ENCODE measurements at places on chromosomes 16 and 17.

- peaks cover 24% of the 10 kb centered on the region for H3K4me1 ChIP-seq
- no peak for DNase-seq
- no peak overlapping the region for H3K27ac ChIP-seq
- H3K4me3 ChIP-seq: no peak overlapping the region
These were observed 65.7 kb upstream of the ZNF469 start for GRCh38 chr16:88316941-88317612.

GRCh38 chr16:3017794-3018506 is at the start of gene CLDN6:
Gene CLDN6 (minus strand): TSS chr16:3018183. CDS start chr16:3016021, 2,162 bp downstream.
- peak; percentile 38 for DNase-seq
- no peaks in the 10 kb centered on the region for H3K36me3 ChIP-seq
- H3K27ac ChIP-seq: no peak within 1 kb of the TSS
- no peak within 1 kb of the TSS for H3K4me3 ChIP-seq

DNA sequence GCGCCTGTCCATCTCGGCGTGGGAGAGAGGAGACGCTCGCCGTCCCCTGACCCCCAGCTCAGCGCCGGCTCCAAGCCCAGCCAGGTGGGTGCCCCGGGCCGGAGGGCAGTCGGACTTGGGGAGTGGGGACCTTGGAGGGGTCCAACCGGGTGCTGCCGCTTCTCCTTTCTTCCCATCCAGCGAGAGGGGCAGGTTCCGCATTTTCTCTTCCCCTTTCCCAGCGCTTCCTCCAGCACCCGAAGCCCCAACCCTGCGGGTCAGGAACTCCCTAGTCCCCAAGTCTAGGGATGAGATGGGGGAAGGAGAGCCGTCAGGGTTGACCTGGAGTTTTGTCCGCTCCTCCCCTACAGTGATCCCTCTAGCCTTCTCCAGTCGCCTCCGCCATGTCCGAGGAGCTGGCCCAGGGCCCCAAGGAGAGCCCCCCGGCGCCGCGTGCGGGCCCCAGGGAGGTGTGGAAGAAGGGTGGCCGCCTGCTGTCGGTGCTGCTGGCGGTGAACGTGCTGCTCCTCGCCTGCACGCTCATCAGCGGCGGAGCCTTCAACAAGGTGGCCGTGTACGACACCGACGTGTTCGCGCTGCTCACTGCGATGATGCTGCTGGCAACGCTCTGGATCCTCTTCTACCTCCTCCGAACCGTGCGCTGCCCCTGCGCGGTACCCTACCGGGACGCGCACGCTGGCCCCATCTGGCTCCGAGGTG is at the start of gene OTOP2:
TSS of gene OTOP2 (plus strand) at position 24 of the 699 bp plus-strand sequence. CDS start at position 384, 360 bp downstream.
- no peak within 1 kb of the TSS for H3K27ac ChIP-seq
- H3K36me3 ChIP-seq: no peaks in the 10 kb centered on the region
- DNase-seq: no peak
- H3K4me1 ChIP-seq: peaks cover 4% of the 10 kb centered on the region
- peaks cover 44% of the 10 kb centered on the region for H3K27me3 ChIP-seq

DNA sequence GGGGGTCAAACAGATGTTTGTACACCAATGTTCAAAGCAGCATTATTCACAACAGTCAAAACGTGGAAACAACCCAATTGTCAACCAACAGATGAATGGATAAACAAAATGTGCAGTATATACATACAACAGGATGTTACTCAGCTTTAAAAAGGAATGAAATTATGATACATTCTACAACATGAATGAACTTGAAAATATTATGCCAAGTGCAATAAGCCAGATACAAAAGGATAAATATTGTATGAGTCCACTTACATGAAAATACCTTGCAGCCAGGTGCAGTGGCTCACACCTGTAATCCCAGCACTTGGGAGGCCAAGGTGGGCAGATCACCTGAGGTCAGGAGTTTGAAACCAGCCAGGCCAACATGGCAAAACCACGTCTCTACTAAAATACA is 39.9 kb downstream of the UBE2G1 start:
- no peak for DNase-seq
- no peak overlapping the region for H3K27ac ChIP-seq
- H3K27me3 ChIP-seq: no peaks in the 10 kb centered on the region
- H3K4me3 ChIP-seq: no peak overlapping the region
- H3K36me3 ChIP-seq: no peaks in the 10 kb centered on the region
- peaks cover 8% of the 10 kb centered on the region for H3K4me1 ChIP-seq

- DNase-seq: no peak
- no peak overlapping the region for H3K4me3 ChIP-seq
- no peak overlapping the region for H3K27ac ChIP-seq
- H3K36me3 ChIP-seq: no peaks in the 10 kb centered on the region
- H3K27me3 ChIP-seq: no peaks in the 10 kb centered on the region
These were observed 4.6 kb downstream of the ANKRD11 start for GRCh38 chr16:89485701-89486246.

DNA sequence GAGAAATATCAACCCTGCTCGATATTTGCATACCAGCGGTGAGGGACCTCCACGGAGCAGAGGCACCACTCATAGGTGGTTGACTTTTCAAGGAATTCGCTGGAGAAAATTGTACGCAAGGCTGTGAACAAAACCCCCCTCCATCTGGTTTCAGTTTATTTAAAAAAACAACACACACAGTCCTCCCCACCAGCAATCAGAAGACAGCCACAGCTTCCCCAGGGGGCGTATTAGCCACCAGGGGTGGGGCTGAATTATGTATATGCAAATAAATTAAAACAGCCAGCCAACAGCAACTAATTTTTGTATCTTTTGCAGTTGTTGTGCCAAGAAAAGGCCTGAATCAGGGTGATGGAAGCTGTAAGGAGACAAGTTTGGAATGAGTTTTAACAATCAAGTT is 5.9 kb upstream of the HSD11B2 start:
- H3K4me3 ChIP-seq: no peak overlapping the region
- H3K27me3 ChIP-seq: peaks cover 43% of the 10 kb centered on the region
- H3K27ac ChIP-seq: no peak overlapping the region

DNA sequence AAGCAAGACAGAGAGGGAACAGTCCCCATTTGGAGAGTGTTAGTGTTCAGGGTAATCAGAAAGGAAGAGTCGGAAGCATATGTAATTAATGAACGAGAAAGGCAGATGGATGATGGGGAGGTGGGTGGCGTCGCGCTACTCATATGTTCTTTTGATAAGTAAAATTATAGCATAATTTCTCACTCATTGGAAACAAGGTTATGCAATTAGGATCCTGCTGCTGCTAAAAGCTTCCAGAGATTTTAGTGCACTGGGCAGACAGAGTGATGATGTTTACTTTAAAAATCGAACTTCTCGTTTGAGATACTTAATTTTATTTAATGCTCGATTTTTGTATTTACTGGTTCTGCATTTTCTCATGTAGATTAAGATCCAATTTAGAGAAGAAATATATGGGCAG is 96.2 kb downstream of the PRKCA start:
- no peaks in the 10 kb centered on the region for H3K27me3 ChIP-seq
- no peak for DNase-seq
- no peak overlapping the region for H3K4me3 ChIP-seq
- H3K4me1 ChIP-seq: no peaks in the 10 kb centered on the region

DNA sequence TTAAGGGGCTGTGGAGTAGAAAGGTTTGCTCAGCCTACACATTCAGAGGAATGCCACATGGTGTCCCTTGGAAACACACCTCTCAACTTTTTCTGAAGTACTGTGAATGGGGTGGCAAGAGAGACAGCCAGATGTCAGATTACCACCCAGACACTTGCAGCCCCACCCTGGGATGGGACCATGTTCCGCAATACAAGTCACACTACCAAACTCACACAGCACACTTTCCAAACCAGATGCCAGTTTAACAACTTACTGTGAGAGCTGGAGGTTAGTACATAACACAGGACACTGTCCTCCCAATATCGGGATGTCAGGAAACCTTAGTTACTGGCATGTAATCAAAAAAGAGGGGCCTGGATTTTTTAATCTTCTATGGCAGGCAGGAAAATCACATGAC is 7.9 kb downstream of the USP7 start:
- no peaks in the 10 kb centered on the region for H3K36me3 ChIP-seq
- no peaks in the 10 kb centered on the region for H3K27me3 ChIP-seq
- no peak overlapping the region for H3K27ac ChIP-seq
- H3K4me3 ChIP-seq: no peak overlapping the region
- no peak for DNase-seq
- H3K4me1 ChIP-seq: peaks cover 32% of the 10 kb centered on the region
